ENCODE measurements at places on chromosomes 2 and 18.

GRCh38 chr2:10513201-10513600 is 65.1 kb upstream of the ODC1 start:
- DNase-seq = no peak

GRCh38 chr18:60500960-60501359 is 128.4 kb upstream of the MC4R start:
- no peak for DNase-seq

GRCh38 chr2:241002275-241003046 is 4.0 kb downstream of the SNED1 start:
- DNase-seq = no peak

DNA sequence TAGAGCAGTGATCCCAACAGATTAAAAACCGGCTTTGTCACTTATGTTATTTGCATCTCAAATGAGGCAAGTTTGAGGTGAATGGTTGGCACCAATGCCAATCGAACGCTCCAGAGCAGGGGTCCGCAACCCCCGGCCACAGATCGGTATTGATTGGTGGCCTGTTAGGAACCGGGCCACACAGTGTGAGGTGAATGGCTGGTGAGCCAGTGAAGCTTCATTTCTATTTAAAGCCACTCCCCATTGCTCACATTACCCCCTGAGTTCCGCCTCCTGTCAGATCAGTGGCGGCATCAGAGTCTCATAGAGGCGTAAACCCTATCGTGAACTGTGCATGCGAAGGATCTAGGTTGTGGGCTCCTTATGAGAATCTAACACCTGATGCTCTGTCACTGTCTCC is 132.0 kb downstream of the TMEM182 start:
- DNase-seq = no peak

- DNase-seq = no peak
Measured at GRCh38 chr2:180670302-180671003, 310.0 kb upstream of the UBE2E3 start.

- DNase-seq = no peak
Measured at GRCh38 chr2:148135705-148136104, 114.8 kb downstream of the MBD5 start.

GRCh38 chr2:190486037-190486623 is 48.4 kb downstream of the NEMP2 start:
- no peak for DNase-seq

- no peak for DNase-seq
Measured at GRCh38 chr2:212961255-212961654, 190.2 kb downstream of the IKZF2 start.

DNA sequence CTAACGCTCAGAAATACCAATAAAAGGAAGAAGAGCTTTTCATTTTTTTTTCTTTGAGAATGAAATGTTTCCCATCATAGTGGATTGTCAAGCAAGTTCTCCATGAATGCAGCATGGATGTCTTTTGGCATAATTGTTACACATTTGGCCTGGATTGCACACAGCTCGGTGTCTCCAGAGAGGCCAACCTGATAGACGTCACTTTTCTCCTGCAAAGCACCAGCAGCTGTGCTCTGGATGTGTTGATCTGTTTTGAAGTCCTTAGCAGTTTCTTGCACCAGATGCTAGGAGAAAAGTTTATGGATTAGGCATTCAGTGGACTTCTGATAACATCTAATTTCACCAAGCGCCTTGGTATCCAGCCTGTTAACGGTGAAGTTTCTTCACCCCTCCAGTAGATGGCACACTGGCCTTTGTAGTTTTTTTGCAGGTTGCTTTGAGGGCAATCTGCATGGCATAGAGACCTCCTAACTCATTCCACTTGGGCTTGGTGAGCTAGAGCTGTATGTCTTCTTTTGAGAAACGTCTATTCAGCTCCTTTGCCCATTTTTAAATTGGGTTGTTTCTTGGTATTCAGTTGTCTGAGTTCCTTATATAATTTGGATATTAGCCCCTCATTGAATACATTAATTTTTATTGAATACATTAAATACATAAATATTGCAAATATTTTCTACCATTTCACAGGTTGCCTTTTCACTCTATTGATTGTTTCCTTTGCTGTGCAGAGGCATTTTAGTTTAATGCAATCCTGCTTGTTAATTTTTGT is 59.7 kb downstream of the PTH2R start:
- DNase-seq = no peak

DNA sequence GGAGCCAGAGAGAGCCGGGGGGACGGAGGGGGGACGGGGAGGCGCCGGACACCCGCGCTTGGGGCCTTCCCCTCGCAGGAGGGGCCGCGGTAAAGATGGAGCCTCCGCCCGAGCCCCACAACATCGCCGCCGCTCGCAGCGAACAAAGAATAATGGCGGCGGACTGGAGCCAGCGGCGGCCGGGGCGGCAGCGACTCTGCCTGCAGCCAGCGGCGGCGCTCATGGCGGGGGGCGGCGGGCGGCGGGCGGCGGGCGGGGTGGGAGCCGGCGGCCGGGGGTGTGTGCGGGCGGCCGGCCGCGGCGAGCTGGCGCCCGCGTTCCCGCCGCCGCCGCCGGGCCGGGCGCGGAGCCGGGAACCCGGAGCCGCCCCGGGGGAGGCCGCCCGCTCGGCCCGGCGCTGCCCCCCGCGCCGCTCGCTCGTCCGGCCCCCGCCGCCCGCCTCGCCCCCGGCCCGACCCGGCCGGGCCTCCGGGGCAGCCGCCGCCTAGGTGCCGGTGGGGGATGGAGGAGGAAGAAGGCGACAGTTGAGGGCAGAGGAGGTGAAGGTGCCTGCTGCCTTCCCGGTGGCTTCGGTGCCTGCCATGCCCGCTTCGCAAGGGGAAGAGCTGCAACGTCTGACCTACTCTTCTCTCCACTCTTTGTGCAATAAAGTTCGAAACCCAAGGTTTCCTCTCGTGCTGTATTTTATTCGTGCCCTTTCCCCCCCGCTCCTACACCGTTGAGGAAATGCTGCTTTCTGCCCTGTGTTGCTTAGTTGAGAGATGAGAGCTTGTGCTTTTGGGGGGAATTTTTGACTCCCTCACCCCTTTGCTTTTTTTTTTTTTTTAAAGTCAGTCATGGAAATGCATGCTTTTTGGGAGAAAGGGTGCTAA is 634 bp downstream of the CREB1 start:
- peak; percentile 34 for DNase-seq

GRCh38 chr2:43178602-43179542 is 47.5 kb downstream of the ZFP36L2 start:
- DNase-seq = no peak

GRCh38 chr2:227503433-227504406 is 31.8 kb downstream of the AGFG1 start:
- no peak for DNase-seq

DNA sequence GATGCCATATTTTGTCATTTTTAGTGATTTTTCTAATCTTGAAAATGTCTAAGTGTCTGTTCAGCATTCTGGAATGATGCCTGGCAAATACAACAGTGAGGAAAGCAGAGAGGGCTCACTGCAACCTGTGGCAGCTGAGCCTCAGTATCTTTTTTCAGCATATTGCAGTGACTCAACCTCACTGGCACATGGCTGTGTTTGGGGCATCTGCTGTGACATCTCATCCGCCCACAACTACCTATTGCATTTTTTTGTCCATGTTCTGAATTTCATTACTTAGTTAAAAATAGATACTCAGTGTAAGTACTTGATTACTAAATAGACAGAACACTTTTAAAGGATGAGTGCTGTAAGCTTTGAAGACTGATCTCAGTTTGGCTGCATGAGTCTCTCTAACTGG is 10.7 kb downstream of the BABAM2 start:
- no peak for DNase-seq

DNA sequence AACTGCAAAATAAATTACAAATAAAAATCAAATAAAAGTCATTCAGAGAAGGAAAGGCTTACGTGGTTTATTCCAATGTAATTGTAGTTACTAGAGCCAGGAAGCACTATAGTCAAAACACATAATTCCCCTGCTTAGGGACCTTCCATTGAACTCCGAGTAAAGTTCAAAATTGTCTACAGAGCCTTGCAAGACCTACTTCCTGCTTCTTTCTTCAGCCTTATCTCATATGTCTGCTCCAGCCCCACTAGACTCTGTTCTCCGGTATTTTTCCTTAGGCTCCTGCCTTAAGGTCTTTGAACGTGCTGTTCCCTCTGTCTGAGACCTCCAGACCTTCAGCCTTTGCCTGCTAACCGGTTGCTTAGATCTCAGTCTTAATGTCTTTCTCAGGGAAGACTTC is 104.3 kb downstream of the ARL6IP6 start:
- no peak for DNase-seq

GRCh38 chr2:219402665-219403515 is 15.2 kb upstream of the DNPEP start:
- DNase-seq = peak; percentile 45

DNA sequence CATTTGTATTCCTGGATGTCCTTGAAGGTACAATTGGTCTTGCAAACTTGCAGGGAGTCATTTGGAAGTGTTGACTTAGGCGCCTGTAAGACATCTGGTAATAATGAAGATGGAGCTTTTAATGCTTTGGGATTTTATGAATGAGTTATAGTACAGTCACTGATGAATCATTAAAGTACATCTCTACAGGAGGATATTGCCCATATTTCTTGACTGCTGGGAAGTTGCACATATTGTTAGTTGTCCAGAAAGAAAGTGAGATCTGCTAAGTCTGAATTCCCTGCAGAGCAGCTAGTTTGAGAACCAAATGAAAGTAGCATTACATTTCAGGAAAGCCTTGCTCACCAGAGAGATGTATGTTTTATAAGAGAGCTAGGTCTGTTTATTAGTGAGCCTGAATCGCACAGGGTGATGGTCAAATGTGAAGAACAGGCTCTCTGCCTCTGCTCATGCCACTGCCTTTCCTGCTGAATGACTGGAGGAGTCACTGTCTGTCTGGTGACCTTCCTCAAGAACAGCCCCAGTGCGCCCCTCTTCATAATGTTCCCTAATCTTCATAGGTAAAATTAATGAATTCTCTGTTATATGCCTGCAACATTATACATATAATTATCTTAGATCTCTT is 138.9 kb upstream of the KLHL14 start:
- DNase-seq = no peak

DNA sequence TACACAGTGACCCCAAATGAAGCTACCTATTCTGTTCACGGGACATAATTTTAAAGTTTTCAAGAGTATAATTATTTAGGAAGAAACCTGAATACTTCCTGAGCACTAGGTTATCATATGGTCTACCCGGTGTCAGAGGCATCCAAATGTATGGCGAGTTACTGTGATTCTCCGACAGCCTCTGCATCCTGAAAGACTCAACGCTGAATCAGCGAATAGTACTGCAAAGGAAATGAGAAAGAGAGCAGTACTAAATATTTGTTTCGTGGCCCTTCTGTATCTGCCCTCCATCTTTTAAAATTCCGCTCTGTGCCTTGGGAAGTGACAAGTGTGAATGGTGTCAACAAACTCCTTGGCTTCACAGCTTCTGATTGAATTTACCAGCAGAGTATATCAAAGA is 358.0 kb upstream of the ZEB2 start:
- no peak for DNase-seq

DNA sequence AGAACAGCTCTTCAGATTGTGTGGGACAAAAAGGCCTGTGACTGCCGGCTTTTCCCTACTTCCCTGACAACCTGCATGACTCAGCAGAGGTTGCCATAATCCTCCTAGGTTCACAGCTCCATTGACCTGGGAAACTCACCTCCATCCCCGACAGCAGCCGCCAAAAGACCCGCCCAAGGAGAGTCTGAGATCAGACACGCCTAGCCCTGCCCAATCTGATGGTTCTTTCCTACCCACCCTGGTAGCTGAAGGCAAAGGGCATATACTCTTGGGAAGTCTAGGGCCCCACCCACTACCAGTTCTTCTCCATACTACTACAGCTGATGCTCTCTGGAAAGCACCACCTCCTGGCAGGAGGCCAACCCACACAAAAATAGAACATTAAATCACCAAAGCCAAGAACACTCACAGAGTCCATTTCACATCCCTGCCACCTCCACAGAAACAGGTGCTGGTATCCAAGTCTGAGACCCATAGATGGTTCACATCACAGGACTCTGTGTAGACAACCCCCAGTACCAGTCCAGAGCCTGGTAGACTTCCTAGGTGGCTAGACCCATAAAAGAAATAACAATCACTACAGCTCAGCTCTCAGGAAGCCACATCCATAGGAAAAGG is 140.6 kb downstream of the NETO1 start:
- no peak for DNase-seq
